ENCODE measurements at places on chromosomes 2 and 18.

DNA sequence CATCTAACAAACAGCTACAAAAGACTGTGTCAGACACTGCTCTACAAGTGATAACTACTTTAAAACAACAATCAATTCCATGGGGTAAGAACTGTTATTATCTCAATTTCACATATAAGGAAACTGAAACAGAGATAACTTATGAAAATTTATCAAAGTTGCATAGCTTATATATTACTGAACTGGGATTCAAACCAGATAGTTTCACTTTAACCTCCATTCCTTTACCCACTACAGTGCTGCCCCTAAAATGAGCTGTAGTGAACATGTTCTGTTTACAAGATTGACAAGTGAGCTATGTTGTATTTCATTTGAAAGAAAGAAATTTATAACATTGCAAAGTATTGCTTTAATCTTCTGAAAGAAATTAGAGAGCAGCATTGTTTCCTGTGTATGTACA, 14.1 kb upstream of the GCG start:
- no peak for DNase-seq

GRCh38 chr2:129062146-129062912, 743.7 kb upstream of the HS6ST1 start:
- DNase-seq: no peak

GRCh38 chr2:152755029-152755428, 36.6 kb downstream of the ARL6IP6 start:
- peak; percentile 15 for DNase-seq

DNA sequence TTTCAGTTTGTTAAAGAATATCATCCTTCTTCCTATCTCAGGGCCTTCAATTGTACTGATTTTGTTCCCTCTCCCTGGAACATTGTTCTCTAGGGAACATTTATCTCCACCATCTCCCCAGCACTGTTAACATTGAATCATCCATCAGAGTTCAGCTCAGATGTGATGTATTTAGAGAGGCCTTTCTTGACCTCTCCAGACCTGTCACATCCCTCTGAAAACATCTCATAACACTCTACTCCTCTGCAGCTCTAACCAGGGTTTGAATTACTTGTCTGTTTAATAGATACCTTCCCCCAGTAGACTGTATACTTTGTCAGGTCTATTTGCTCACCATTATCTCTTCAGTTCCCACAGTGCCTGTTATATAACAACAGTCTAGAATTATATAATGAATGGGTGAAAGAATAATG, 98.6 kb downstream of the GALNT1 start:
- no peak for DNase-seq

- DNase-seq: no peak
Observed at GRCh38 chr2:232113821-232114220, 152.3 kb downstream of the DIS3L2 start.

DNA sequence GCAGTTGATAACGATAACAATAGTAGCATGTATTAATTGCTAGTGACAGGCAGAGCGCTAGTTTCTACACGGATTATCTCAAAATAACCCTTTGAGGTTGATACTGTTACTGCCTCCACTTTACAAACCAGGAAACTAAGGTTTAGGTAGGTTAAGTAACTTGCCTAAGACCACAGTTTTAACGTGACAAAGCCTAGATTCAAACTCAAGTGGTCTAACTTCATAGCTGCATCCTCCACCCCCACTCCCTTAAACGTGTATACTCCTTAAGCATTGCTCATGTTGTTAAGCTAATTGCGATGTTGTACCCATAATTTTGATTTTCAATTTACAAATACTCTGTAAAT, 1.2 kb downstream of the ME2 start:
- peak; percentile 52 for DNase-seq

GRCh38 chr2:46117379-46117778, 179.8 kb upstream of the EPAS1 start:
- no peak for DNase-seq

GRCh38 chr18:3874125-3874524, 424.2 kb downstream of the TGIF1 start:
- no peak for DNase-seq

DNA sequence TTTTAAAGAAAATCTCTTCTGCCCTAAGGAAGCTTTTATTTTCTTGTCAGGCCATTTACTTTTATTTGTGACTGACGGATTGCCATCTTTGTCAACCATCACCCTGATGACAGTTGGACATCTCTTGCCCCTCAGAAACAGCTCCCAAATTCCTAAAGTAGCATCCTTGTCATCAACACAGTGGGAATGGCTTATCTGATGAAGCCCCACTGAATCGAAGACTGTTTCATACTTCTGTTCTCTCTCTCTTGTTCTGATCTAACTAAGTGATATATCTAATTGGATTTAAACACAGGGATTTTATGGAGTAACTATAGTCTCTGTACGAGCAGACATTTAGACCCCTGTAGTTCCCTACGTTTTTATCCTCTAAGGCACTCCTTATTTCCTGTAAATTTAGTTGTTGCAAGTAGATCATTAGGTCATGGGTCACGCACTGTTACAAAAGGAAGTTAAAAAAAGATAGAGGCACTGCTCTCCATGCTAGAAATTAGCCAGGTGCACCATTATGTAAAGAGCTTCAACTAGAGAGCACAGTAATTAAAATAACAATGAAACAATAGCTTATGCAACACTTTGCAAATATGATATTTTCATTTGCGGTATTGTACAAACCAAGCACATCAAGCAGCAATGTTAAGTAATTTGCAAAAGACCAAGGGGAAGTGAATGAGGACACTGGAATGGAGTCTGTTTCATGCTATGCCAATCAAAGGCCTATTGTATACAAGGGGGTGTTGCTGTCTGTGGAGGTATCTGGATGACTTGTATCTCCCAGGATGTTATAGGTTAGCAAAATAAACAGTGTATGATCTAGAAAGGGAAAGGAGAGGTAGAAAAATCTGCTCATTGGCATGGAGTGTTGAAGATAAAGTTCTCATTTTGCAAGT, 284.7 kb downstream of the LRRTM1 start:
- no peak for DNase-seq

- DNase-seq: no peak
Observed at GRCh38 chr18:27778441-27778840, 398.5 kb downstream of the CDH2 start.

DNA sequence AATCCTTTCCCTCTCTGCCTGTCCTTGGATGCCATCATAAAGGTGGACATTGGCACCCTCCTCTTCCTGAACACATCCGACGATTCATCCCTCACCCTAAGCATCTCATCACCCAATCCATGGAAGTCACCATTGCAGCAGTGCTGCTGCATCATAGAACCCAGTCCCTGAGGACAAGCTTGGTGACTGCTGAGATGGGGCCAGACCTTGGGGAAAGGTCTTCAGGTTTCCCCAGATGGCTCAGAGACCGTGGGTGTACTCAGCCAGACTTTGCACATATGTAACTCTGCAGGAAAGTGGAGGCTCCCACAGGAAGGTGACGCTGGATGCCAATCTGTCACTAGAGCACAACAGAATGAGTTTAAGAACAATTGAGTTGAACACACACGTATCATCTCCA, 202.2 kb downstream of the SOX11 start:
- no peak for DNase-seq

GRCh38 chr2:38243186-38243880, 133.7 kb downstream of the ATL2 start:
- DNase-seq: no peak

DNA sequence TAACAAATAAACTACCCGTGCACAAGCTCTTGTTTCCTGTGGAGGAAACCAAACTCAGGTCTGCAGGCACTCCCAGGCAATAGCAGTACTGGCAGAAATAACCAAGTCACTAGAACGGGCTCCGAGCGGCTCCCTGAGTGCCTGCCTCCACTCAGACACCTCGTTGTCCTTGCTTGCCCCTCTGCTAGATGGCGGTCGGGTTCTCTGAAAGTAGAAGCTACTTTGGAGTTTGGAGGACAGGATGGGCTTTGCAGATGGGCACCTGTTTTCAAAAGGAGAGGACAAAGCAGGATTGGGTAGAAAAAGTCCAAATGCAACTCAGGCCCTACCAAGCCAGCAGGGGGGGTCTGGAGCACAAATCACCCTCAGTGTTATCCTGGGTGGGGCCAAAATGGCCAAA, 136.4 kb downstream of the LRRC30 start:
- no peak for DNase-seq

DNA sequence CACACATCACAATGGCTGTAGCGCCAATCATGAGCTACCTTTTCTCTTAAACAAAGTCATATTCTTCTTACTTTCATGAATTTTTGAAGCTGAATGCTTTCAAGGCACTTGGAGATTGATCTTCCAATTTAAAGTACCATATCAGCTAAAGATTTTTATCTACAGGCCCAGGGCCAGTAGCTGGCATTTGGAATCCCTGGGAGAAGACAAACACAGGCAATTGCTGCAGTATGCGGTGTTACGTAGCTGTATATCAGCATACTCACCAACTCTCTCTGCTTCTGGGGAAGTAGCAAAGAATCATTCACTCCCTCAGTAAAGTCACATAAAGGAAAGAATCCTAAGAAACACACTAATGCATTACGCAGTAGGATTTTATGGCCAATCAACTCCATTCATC, 202.3 kb downstream of the DLGAP1 start:
- no peak for DNase-seq

DNA sequence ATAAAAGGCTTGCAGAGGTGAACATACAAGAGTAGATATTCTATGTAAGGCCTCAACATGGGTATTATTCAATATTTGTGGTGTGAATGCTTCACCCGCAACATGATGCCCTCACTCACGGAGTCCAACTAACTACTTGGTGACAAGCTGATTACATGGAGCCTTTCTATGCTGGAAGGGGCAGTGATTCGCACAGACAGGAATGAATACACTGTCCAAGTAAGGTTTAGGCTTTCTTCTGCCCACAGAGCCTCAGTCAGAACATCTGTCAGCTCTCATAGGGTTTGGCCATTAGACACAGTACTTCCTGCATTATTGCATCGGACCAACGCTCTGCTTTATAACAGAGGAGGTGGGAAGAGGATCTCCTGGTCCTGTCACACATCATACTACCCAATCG, 80.3 kb upstream of the SLC35G4 start:
- DNase-seq: no peak

GRCh38 chr2:212943351-212943750, 208.1 kb downstream of the IKZF2 start:
- no peak for DNase-seq

DNA sequence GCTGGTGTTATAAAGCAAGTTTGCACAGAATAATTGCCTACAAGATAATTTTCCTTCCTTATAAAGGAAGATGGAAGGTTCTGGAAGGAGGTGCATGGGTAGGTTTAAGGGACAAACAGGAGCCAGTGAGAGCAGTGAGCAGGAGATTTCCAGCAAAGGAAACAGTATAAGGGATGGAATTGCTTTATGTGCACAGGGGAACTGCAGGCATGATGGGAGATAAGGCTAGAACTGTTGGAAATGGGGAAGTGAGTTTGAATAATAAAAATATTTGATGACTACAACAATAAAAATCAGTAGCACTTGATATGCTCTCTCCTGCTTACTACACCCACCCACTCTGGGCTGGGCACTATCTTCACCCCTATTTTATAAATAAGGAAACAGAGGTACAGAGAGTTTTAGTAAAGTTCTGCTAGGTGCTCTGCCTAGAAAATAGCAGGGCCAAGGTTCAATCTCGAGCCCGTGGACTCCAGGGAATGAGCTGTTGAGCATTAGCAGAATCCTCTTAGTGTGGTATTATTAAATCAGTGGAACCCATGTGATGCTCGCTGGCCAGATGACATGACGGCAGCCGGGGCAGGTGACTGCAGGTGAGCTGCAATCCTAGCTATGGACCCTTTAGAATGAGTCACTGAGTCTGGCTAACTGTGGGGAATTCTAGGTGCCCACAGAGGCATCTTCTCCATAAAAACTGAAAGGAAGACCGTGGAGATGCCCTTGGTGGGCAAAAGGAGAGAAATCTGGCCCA, 302.5 kb downstream of the PIEZO2 start:
- DNase-seq: no peak

DNA sequence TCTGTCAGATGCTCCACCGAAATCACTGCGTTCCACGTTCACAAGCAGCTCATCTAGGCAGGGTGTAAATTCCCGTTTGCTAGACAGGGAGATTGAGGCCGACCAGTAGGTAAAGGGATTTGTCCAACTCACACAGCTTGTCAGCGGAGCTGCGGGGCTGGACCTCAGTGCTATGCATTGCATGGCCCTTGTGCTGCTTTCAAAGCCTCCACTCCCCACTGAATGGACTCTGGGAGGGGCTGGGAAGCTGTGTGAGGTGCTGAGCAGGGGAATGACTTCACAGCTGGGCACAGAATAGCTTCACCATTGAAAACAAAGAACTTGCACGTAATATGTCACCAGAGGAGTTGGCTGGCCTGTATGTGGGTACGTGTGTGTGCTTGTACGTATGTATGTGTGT, 21.4 kb downstream of the CELF4 start:
- no peak for DNase-seq

GRCh38 chr2:110768591-110768990, 36.2 kb downstream of the ACOXL start:
- DNase-seq: no peak

DNA sequence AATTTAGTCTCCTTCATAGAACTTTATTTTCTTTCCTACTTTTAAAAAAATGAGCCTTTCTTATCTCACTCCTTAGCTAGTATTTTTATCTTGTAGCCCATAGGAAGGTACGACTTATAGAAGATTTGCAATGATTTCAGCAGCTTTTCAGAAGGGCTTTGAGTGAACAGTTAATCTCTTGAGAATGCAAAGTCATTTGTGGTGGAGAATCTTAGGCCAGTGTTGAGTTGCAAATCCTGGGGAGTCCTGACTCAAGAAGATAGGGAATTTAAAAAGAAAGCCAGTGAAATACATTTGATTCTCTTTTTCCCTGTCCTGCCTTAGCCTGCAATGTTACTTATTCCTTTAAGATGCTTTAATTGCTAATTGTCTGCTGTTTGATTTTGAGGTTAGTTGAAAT, 33.6 kb downstream of the LYPD6 start:
- DNase-seq: no peak

- no peak for DNase-seq
Observed at GRCh38 chr2:224022486-224022885, 16.6 kb downstream of the SERPINE2 start.

DNA sequence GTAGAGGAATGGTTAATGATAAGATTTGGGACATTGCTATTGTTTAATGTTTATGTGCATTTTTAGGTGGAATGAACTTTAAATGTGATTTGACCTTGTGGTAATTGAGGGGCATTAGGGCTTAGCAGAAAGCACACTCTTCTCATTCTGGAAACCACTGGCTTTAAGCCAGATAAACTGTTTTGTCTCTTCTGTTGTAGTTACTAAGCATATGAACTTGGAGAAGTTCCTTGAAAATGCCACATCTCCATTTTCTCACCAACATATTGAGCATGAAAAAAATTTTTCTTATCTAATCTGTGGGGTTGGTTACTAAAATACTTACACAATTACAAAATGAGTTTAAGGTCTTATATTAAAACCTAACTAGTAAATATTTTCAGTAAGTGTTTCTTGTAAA, 70.8 kb upstream of the FSHR start:
- no peak for DNase-seq

All from GM12865 (cell line).